Hematopoietic multipotent progenitor cell treated with erythropoietin and hydrocortisone succinate and interleukin-3 and kit ligand, for 15 days (in vitro differentiated cells): ENCODE measurements at places on chromosomes 7 and 10.

DNA sequence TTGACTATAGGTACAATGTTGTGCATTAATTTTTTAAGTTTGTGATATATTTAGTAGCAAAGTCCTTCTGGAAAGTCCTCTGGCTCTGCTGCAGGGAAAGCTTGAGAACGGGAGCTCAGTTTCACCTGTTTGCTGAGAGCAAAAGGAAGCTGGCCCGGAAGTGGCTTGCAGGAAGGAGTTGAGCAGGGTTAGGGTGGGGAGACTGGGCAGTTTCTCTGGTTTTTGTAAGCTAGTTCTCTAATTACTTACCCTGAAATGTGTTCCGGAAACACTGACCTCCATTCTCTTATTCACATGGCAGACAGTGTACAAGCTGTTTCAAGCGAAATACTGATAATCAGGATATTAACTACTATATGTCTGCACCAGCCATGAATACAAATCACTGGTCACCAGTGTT lies 22.3 kb downstream of the MAP3K8 start:
- DNase-seq, result no peak

DNA sequence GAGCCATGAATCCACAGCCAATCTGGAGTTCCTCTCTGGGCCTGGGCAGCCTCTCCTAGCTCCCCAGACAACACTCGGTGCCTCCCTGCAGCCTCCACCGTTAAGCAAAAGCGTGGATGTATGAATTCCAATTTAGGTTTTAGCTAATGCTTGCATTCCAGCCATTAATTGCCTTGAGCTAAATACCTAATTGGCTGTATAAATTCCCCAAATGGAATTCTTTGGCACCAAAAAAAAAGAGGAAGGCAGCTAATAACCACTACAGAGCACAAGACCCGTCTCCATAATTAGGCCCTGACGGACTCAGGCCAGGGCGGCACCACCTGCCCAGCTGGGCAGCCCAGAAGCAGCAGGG lies 140.5 kb downstream of the PTPRN2 start:
- no peak for DNase-seq

- no peak for DNase-seq
Observed at GRCh38 chr7:7562736-7563135, 3.9 kb upstream of the MIOS start.

DNA sequence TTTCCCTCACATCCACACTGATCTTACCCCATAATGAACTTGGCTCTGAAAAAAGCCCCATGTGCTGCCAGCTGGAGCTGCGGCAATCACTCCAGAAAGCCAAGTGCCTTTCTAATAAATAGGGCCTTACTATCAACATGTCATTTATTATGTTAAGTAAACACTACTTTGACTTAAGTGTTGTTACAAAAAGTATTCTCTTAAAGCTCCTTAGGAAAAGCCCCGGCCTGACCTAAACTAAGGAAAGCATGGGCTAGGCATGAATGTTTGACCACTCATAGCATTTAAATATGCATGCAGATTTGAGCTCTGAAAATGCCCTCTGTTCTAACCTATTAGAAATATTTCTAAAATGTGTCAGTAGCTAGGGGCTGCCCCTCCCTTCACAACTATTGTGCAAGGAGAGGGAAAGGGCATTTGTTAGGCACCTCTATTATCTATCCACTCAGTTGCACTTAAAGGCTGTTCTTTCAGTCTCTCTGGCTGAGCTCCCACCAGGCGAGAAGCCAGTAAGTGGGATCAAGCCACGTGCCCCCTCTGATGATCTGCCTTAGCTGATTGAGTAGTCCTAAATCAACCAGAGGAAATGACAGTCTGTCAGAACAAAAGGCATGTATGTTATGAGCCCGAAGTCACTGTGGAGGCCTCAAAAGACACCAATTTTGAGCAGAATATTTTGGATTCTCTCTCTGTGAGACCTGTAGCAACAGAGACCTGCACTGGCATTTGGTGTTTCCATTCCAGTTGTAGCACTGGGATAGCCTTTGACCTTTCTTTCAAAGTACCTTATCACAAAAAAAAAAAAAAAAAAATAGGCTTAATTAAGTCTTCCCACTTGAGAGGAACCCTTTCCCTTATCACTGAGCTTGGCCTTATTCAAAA lies 77.1 kb downstream of the ITGB8 start:
- DNase-seq, result no peak

DNA sequence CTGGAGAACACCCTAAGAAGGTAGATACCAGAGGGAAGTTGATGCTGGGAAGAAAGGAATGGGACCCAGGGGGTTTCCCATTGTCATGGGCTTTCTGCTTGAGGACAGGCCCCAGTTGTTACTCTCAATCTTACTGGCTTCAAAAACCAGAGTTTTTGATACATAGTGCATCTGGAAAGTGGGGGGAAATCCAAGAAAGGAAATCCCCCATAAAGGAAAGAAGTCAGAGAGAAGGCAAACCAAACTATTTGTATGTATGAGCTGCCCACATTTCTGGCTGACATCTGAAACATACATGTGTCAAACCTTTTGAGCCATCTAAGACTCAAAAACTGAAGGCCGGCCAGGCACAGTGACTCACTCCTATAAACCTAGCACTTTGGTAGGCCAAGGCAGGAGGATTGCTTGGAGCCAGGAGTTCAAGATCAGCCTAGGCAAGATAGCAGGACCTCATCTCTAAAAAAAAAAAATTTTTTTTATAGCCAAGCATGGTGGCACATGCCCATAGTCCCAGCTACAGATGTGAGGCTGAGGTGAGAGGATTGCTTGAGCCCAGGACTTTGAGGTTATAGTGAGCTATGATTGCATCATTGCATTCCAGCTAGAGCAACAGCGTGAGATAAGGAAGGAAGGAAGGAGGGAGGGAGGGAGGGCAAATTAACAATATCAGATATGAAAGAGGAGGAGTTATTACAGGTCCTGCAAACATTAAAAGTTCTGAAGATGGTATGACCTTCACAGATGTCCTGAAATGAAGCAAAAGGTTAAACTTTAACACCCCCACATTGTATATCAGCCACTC lies 6.7 kb upstream of the COA1 start:
- no peak for DNase-seq

DNA sequence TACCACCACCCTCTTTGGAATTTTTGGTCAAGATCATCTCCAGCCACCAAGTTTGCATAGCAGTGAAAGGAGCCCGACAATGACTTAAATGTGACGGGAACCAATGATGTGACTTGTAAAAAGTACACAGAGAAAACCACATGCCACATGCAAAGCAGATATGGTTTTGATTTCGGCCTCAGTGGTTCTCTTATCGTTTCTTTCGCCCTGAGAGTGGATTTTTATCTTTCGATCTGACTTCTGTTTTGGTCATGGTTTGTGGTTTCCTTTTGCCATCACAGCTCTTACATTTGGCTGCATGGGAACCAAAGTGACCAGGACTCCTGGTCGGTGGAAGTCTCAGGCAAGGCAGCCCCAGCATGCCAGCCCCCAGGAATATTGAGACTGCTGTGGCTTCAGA lies 31.5 kb downstream of the TCF7L2 start:
- DNase-seq, result no peak

DNA sequence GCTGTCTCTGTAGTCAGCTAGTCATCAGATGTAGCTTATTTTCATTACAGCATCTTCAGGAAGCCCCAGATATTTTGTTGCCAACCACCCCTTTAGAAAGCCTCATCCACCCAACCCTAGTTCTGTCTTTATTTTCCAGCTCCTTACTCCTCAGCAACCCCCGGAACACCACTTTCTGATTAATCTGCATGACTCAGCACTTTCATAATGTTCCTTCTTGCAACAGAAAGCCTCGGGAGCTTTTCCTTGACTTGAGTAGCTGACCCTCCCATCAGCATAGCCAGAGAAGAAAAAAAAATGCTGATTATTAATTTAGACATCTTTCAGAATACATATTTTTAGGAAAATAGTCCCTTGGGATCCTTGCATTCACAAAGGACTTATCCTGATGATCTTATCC lies 244.0 kb upstream of the CXCL12 start:
- DNase-seq, result no peak

GRCh38 chr7:131949659-131950058 lies 393.2 kb upstream of the PODXL start:
- no peak for DNase-seq

GRCh38 chr7:25392588-25393338 lies 164.5 kb upstream of the NPVF start:
- no peak for DNase-seq

GRCh38 chr7:122691569-122692235 lies 7.2 kb downstream of the RNF133 start:
- DNase-seq, result no peak

DNA sequence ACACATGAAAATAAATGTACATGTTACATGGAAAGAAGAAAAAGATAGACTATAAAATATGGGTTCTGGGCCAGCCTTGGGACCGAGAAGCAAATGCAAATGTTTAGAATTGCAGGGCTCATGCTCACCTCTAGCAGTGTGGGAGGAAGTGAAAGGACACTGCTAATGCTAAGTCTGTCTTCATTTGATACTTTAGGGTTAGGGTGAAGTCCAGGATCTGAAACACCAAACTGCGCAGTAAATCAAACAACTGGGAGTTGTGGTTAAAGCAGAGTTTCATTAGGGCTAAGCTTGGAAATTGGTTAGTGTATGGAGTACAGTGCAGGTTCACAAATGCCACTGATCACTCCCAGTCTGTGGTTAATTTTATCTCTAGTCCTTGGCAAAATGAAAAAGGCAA lies 73.2 kb upstream of the PDK4 start:
- no peak for DNase-seq

- no peak for DNase-seq
Observed at GRCh38 chr10:18571780-18572179, 79.6 kb downstream of the NSUN6 start.

DNA sequence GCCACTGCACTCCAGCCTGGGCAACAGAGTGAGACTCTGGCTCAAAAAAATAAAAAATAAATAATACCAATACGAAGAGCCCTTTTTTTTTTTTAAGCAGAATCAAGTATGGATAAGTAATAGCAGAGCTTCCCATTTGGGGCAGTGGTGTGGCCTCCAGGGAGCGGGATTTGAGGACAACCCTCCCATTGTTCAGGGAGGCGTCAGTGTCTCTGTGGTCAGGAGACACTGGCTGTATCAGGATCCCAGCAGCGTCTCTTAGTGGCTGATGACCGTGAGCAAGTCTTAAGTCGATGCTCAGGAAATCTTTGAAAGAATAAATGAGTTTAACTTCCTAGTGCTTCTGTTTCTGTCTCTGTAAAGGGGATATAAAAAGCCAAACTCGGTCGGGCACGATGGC lies 25.2 kb upstream of the SH2B2 start:
- DNase-seq, result no peak

DNA sequence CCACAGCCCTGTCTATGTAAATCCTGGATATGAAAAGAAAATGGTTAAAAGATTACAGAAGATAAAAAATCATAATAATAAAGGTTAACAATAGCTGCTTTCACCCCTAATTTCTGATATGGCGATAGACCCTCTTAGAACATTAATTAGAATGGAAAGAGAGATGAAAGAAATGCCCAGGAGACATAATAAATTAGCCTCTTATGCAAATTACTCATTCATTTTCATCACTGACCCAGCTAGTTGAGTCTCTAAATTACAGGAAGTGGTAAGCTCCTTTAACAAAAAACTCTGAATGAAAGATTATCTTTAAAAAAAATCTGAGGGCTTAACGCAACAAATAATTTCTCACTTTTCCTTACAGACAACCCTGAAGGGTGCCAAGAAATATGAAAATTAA lies 12.4 kb downstream of the GFRA1 start:
- no peak for DNase-seq

- DNase-seq, result no peak
Observed at GRCh38 chr7:40234046-40234445, 99.2 kb downstream of the SUGCT start.

DNA sequence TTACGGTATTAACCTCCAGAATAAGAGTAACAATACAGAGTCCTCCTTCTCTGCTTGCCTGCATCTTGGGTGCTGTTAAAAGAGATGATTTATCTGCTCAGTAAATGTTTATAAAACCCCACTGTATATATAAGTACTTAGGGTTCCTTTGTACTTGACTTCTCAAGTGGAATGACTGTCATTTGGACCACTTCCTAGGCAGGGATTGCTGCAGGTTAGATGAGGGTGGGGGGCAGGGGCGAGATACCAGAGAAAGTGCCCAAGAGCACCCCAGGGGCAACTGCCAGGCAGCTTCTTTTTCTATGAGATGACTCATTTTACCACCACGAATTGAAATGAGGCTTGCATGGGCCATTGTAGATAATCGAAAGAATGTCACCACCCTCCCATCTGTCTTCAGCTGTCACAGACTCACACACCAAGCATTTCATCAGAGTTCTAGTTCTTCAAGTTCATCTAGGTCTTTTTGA lies 421.9 kb upstream of the GALNT17 start:
- DNase-seq, result no peak

GRCh38 chr7:106658316-106659165 lies 2.4 kb downstream of the CCDC71L start:
- peak; percentile 69 for DNase-seq

DNA sequence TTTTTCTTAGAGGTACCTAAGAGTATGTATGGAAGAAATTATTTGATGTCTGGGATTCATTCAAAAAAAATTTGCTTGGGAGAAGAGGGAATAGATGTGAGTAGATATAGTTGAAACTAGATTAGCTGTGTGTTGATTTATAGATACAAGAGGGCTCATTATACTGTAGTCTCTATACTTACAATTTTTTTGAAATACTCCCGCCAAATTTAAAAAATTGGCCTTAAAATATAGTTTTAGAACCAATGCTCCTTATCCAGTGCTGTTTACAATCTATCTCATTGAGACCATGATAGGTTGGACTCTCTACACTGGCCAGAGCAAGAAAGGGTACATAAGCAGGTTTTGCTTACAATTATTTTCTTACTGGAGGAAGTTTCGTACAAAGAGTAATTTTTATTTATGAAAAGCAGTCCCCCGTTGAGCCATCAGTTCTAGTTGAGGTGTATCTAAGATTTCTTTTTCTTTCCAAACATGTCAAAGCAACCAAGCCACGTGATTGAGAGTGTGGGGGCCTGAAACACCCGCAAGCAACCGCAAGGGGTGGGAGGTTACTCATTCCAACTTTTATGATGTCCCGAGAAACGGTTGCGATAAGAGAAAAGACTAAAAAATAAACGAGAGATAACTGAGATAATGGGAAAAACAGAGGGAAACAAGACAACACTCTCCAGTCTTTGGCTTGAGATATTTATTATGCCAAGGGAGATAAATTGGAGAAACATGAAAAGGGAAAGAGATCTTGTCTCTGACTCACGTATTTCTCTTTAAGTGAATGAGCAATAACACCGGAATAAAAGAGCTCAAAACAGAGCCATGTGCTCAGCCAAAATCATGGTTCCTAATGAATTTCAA lies 729.2 kb downstream of the LRMDA start:
- no peak for DNase-seq

GRCh38 chr7:87874066-87874465 lies 2.1 kb downstream of the SLC25A40 start:
- DNase-seq, result no peak

GRCh38 chr10:125000366-125001312 lies 58.7 kb downstream of the ZRANB1 start:
- DNase-seq, result no peak
